Stimulated activated CD4-positive, alpha-beta T cell treated with anti-CD3 and anti-CD28 coated beads, Interleukin-2, amount 100 ng/mL, for 48 hours (primary cell): ENCODE measurements at places on chromosomes 5 and 9.

DNA sequence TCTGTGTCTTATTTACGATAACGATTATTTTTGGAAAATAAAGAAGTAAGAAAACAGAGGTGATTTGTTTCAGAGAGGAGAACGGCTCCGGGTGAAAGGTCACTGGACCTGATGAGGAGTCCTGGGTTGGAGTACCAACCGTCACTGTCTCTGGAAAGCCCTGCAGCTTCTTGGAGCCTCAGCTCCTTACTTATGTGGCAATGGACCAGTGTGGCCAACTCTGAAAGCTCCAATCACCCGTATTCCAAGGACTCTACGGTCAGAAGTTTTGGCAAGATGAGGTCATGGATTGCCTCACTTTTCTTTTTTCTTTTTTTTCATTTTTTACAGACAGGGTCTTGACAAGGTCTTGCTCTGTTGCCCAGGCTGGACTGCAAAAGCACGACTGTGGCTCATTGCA, 84.8 kb downstream of the KLF4 start:
- DNase-seq = no peak

- DNase-seq = no peak
These were observed 37.6 kb downstream of the ACER2 start for GRCh38 chr9:19446361-19446861.

- no peak for DNase-seq
These were observed 132.2 kb downstream of the ZNF354C start for GRCh38 chr5:179192185-179192890.

GRCh38 chr5:138964647-138965201, 89.6 kb upstream of the LRRTM2 start:
- DNase-seq = no peak

- no peak for DNase-seq
These were observed 3.9 kb downstream of the NIPAL4 start for GRCh38 chr5:157463621-157464518.

- no peak for DNase-seq
These were observed 65.6 kb upstream of the ZNF622 start for GRCh38 chr5:16531063-16531648.

DNA sequence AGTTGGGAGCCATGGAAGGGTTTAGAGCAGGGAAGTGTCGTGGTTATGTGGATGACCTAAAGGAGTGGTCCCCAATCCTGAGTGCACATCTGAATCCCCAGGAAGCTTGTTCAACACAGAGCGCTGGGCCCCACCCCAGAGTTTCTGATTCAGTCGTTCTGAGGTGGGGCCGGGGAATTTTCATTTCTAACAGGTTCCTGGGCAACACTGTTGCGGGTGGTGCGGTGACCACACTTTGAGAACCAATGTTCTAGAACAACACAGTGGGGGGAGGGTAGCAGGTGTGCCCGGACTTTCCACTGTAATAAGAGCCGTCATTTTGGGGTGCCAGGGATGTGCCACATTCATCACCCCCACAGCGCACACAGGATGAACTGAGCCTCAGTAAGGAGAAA, 39.3 kb downstream of the DUSP1 start:
- no peak for DNase-seq

DNA sequence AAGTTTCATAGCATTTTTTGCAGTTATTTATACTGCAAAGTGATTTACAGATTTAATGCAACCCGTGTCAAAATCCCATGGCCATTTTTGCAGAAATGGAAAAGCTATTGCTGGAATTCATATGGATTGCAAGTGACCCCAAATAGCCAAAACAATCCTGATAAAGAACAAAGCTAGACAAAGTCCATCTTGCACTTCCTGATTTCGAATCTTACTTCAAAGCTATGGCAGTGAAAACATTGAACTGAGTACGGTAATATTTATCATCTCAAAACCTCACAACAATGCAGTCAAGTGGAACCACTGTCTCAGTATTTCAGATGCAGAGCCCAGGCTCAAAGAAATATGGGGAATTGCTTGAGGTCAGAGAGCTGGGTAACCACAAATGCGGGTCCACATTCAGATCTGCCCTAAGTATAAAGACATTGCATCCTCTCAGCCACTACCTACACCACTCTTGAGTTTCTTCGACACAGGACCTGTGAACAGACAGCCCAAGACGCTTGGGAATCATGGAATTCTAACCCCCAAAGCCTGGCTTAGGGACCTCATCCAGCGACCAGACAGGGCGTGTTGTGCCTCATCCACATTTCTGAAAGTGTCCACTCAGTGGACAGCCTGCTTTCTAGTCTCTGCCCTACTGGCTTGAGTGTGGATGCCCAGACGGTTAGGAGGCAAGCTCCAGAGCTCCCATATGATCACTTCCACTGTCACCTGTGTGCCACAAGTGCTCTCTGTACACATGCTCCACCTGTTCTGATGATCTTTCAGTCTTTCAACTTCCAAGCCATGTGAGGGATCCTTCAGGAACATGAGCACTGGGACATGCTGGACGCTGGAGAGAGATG, 39.3 kb upstream of the KCNIP1 start:
- DNase-seq = no peak

- DNase-seq = no peak
These were observed 110.1 kb upstream of the LPAR1 start for GRCh38 chr9:111148052-111149017.

GRCh38 chr5:54887663-54888062, 97.7 kb downstream of the ESM1 start:
- DNase-seq = no peak

GRCh38 chr9:96140296-96141127, 161.5 kb downstream of the HSD17B3 start:
- DNase-seq = no peak

DNA sequence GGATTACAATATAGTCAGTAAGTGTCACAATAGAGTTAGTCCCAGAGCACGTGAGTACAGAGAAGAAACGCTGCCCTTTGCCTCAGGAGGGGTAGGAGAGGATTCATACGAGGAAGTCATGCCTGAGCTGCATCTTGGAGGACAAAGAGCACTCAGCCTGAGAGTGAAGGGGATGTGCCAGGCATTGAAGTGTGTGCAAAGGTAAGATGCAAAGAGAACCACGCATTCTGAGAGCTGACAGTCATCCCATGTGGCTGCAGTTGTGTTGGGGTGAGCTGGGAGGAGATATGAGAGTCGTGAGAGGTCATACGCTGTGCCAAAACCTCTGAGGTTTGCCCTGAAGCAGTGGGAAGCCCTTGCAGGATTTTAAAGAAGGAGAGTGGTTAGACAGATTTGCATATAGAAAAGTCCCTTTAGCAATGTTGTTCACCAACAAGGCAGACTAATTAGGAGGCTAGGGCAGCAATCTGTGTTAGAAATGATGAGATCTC, 97.5 kb downstream of the PIP5K1B start:
- DNase-seq = peak; percentile 15

DNA sequence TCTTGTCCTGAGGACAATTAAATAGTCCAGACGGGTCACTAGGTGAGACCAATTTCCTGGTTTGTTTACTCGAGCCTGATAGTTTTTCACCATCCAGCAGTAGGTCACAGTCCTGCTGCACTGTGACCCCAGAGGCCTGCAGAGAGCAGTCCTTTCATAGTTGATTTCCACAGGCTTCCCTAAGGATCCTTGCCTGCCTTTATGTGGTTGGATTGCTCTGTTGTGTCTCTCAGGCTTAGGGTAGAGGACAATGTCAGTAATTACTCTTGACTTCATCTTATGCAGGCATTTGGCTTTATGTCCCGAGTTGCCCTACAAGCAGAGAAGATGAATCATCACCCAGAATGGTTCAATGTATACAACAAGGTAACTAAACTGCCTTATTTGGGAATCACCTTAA, 9.0 kb upstream of the CATSPER3 start:
- DNase-seq = no peak

DNA sequence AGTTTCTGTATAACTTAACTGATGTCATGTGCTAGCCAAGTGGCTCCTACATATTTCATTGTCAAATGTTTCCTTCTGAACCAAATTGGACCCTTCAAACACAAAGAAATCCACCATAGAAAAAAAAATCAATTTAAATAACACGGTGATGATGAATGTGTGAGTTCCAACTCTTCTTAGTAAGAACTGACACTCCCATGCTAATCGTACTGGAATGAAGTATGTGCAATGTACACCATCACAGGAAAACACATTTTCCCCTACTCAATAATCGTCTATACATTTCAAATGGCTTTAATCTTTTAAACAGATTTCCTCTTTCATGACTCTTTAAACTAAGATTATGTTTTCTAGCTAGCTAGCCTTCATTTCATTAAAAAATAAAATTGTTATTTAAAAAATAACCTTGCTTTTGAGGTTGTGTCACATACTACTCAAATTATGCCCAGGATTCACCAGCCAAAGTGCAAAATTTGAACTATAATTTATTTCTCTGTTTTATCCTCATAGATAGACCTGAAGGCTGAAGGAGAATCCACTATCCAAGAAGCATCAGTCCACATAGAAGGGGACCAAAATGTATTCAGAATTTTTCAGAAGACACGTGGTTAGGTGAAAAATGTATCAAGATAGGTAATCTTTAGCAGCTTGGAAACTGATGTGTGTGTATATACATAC, 131.0 kb upstream of the ITGA1 start:
- DNase-seq = no peak

GRCh38 chr9:70011366-70011765, 32.3 kb upstream of the MAMDC2 start:
- DNase-seq = no peak

GRCh38 chr9:15299374-15299939, 7.6 kb downstream of the TTC39B start:
- DNase-seq = no peak

DNA sequence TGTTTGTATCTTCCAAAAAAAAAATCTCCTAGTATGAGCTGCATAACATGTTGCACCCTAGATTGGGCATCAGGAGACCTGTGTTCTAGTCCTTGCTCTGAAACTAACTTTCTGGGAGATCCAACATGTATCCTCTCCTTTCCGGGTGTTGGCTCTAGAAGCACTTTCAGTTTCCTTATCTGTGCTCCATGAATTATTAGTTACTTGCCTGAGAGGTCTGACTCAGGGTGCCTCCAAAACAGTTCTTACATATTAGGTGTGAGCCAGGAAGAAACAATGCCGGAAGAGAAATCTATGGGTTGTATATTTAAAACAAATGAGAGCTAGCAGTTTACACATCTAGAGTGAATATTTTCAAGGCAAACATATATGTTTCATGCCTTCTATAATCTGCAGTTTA, 36.7 kb upstream of the SLC36A2 start:
- no peak for DNase-seq

- no peak for DNase-seq
These were observed 349.9 kb downstream of the PIK3R1 start for GRCh38 chr5:68565427-68565826.

GRCh38 chr5:61441742-61442141, 109.7 kb downstream of the ZSWIM6 start:
- no peak for DNase-seq

GRCh38 chr5:15082096-15082495, 210.5 kb upstream of the ANKH start:
- DNase-seq = no peak

DNA sequence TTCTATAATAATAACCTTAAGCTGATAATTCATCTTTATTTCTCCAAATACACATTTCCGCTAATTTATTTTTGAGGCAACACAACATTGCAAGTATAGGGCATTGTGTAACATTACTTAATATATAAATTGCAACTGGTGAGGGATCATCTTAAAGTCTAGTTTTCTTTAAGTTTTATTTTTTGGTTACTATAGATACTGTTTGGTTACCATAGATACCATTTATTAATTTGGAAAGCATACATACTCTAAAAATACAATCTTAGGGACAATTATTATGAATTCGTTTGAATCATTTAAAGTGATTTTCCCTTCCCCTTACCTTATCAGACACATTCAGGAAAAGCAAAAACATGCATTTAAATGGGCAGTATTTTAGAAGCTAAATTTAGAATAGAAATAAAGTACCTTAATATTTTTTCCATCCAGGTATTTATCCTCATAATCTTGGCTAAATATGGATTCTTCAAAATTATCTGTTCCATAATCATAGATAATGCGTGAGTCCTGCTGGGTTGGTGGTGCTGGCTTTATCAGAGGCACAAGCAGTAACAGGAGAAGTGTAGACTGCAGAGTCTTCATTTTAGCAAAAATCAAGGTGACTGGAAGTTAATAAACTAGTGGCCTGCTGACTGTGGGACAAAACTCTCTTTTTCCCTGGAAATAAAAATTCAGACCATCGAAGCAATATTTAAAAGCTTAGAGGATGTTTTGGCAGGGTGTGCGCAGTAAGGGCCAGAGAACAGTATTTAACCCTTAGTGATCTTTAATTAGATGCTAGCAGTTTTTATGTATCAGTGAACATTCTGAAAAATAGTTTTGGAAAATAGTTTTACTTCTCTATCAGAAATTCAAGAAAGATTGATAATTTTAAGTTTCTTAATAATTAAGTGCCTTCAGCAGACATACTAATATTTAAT, 1.3 kb downstream of the OGN start:
- DNase-seq = no peak

DNA sequence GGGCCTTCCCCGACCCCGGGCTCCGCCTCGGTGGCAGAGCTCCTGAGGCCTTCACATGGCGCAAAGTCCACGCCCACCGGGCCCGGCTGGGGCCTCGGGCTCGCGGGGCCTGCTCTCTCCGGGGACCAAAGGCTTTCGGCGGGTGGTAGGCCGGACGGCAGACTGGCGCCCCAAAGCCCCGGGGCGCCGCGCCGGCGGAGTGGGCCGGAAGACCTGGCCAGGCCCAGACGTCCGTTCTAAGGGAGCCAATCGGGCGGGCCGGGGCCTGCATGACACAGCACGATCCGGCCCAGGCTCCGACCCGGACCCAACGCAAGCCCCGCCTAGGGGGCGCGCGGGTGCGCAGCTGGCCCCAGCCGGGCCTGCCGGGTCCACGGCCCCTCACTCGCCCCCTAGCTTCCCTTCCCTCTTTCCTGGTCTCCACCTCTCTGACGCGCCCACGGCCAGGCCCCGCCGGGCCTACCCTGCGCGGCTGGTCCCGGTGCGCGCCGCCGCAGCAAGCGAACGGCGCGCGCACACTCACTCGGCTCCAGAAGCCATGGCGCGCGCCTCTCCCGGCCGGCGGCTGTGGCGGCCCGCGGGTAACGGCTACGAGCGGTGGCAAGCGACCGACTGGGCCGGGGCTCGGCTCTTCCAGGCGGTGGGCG, 488 bp downstream of the VCP start:
- DNase-seq = peak; percentile 61

- no peak for DNase-seq
These were observed 149.4 kb downstream of the HSD17B3 start for GRCh38 chr9:96152550-96152949.
